ENCODE measurements at places on chromosomes 16 and 17.

DNA sequence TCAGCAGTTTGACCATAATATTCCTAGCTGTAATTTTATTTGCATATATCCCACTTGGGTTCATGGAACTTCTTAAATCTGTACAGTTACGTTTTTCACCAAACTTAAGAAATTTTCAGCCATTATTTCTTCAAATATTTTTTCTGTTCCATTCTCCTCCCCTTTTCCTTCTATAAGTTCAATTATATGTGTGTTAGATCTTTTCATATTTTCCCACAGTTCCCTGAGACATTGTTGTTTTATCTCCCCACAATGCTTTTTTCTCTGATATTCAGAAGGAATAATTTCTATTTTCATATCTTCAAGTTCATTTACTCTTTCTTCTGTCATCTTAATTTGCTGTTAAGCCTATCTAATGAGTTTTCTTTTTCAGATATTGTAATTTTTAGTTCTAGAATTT, 26.1 kb downstream of the IKZF3 start:
- no peak for DNase-seq

GRCh38 chr17:20059728-20060188, 50.6 kb downstream of the SPECC1 start:
- no peak for DNase-seq

DNA sequence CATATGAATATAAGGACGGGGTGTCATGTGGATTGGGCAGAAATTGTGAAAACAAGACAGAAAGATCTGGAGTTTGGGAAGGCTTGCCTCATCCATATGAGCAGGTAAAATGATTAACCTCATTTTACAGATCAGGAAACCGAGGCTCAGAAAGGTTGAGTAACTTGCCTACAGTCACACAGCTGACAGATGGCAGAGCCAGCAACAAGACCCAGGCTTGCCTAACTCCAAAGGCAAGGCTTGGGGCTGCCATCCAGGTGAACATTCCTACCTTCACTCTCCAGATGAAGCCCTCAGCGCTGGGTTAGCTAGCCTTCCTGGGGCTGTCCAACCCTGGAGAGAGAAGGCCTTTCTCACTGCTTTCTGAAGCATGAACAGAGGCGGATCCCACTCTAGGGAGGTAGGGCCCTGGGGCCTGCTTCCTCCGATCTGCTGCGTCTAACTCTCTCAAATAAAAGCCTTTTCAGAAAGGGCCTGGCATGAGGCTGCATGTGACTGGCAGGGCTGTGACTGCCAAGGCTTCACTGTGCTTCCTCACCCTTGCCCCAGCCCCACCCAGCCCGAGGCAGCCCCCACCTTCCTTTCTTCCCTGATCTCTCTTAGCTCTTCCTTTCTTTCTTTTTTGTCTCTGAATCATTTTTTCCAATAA, 107.8 kb downstream of the GNAO1 start:
- DNase-seq, result no peak

GRCh38 chr16:4803401-4803844, 990 bp upstream of the ROGDI start:
- DNase-seq, result no peak

DNA sequence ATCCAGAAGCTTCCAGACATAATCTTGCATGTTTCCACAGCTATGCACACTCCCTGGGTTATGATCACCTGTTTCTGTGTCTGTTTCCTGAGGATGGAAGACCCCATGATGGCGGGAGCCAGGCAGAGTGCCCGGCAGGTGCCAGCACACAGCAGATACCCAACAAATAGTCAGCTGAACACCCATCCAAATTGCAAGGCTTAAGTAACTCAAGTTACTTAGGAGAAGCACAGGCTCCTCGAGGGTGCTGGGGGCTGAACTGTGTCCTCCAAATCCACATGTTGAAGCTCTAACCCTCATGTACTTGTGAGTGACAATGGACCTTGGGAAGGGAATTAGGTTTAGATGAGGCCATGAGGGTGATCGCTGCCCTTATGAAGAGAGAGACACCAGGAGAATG, 79.5 kb upstream of the DOC2B start:
- DNase-seq, result no peak

- no peak for DNase-seq
Observed at GRCh38 chr17:77375917-77376651, 235.3 kb downstream of the SEC14L1 start.

- no peak for DNase-seq
Observed at GRCh38 chr16:69114346-69114975, 9.0 kb downstream of the HAS3 start.

- DNase-seq, result no peak
Observed at GRCh38 chr16:83248735-83249463, 558.9 kb upstream of the HSBP1 start.

GRCh38 chr17:74712301-74712700, 422 bp downstream of the CD300LF start:
- DNase-seq, result no peak
